Omental fat pad (tissue), 4 donors: ENCODE measurements at places on chromosomes 6 and 20.

DNA sequence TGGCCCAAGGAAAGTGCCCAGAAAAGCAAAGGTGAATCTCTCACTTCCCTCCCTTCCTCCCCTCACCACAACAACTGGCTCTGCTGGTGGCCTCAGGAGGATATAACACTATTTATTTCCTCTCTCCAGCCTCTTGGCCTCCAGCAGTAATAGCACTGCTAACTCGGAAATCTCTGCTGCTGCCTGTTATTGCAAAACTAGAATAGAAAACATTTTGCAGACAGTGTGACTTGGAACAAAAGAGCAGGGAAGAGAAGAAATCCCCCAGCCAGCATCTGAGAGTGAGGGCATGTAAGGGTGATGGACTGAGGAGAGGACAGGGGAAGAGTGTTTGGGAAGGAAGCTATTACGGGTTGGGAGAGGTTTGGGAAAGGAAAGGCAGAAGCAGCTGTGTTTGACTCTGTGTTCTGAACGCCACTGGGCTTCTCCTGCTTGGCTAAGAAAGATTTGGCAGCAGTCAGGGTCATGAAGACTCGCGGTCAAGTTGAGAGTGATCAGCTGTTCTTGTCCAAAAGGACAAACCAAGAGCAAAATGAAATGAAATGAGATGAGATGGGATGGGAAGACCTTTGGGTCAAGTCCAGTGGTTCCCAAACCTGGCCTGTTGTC is 81.0 kb upstream of the SNX9 start:
- no peak for DNase-seq

- DNase-seq, result no peak
Observed at GRCh38 chr20:32577023-32577422, 8.1 kb downstream of the NOL4L start.

DNA sequence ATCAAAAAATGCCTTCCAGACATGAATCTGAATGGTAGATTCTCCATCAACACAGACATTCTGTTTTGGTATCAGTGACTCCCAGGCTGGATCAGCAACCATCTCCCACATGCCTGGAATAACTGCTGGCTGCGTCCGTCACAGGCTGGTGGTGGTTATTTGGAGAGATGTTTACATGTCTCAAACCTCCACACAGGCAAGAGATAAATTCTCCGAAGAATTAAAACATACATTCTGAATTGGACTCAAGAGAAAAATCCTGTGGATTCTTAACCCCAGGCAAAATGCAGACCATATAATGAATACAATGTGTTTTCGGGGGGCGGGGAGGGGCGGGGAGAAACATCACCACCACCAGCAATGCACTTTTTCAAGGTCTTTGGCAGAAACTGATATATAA is 108.2 kb downstream of the THBS2 start:
- no peak for DNase-seq

DNA sequence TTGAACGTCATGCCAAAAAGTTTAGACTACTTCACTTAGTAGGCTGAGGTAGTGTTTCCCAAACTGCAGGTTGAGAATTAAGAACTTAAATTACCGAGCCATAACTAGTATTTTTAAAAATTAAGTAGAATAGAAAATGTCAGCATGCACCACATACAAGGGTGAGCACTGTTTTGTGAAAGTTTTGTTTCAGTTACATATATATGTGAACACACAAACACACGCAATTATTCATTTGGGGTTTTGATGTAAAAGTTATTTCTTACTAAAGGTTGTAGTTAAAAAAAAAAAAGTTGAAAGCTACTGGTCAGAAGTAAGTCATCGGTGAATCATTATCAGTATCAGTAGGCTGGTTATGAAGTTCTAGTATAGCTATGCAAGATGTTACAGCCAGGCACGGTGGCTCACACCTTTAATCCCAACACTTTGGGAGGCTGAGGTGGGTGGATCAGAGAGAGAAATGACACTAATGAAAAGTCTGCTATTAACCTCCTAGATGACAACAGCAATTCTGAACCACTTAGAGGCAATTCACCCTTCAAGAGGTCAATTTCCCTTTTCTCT is 24.1 kb downstream of the FASTKD5 start:
- DNase-seq, result no peak

- DNase-seq, result no peak
Observed at GRCh38 chr6:39847221-39847620, 55.0 kb downstream of the DAAM2 start.

GRCh38 chr6:91852252-91852651 is 1265.4 kb upstream of the MAP3K7 start:
- no peak for DNase-seq

DNA sequence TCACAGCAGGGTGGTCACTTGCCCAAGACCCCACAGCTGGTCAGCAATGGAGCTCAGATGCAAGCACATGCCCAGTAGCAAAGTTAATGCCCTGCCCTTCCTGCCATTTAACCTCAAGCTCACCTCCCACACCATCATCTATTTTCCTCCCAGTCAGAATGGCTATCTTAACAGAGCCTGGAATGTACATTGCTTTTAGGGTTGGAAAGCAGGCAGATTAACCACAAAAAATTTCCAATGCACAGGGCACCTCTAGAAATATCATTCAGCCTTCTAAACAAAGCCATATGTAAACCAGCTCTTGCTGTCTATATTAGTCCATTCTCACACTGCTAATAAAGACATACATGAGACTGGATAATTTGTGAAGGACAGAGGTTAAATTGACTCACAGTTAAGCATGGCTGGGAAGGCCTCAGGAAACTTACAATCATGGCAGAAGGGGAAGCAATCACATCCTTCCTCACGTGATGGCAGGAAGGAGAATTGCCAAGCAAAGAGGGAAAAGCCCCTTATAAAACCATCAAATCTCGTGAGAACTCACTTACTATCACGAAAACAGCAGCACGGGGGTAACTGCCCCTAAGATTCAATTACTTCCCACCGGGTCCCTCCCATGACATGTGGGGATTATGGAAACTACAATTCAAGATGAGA is 106.9 kb downstream of the FYN start:
- no peak for DNase-seq
